ENCODE measurements at places on chromosomes 4 and X.

- no peak for DNase-seq
Measured at GRCh38 chr4:11719879-11720278, 291.2 kb upstream of the HS3ST1 start.

DNA sequence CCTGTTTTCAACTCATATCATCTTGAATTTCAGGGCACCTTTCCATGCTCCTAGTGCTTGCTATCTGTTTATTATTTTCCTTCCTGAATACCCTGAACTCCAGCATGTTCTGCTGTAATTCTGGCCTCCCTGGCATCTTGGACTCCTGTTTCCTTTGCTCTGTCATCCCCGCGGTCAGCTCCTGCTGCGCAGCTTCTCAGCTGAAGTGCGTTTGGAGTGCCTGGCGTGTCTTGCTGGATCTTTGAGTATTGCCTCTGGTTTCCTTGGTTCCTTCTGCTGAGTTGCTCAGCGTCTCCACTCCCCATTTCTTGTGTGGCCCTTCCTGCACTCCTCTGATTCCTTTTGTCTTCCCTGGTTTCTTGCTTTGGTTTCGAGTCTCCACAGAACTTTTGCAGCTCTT, 84.4 kb downstream of the HTT start:
- no peak for DNase-seq

- no peak for DNase-seq
Measured at GRCh38 chrX:120315776-120316175, 4.5 kb upstream of the TMEM255A start.

GRCh38 chr4:170274616-170275015, 184.9 kb upstream of the AADAT start:
- DNase-seq: no peak

- no peak for DNase-seq
Measured at GRCh38 chr4:52106191-52106590, 55.1 kb downstream of the SPATA18 start.

DNA sequence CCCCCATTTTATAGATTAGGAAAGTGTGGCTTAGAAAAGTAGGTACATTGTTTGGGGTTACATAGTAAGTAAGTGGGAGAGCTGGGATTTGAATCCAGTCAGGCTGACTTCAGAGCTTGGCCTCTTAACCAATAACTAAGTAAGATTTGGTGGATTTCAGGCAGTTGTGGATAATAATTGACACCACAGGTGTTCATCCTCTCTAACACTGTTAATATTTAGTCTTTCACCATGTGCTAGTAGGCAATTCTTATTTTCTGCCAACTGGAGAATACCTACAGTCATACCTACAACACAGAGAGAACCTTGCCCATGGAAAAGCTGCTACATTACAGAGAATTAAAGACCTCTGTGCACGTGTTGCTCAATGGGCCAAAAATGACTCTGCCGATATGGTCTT, 89.5 kb downstream of the DIAPH2 start:
- DNase-seq: no peak

DNA sequence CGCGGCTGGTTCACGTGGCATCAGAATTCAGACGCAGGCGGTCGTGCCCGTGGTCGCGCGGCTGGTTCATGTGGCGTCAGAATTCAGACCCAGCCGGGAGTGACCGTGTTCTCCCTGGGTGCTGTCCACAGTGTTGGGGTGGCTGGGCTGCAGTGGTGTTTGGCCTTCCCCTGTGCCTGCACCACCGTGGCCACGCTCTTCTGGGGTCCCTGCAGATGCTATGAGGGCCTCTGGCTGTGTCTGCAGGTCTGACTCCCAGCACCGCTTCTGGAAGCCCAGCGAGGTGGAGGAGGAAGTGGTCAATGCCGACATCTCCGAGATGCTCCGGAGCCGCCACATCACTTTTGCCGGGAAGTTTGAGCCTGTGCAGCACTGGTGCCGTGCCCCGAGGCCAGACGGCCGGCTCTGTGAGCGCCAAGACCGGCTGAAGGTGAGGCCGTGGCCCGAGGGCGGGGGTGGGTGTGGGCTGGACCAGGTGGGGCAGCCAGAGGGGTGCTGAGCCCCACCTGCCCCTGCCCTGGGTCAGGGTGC, 26.4 kb downstream of the NKX1-1 start:
- DNase-seq: no peak

- no peak for DNase-seq
Measured at GRCh38 chr4:6621556-6621927, 18.9 kb upstream of the MRFAP1 start.

GRCh38 chrX:74536832-74537371, 77.5 kb downstream of the RLIM start:
- DNase-seq: no peak

- no peak for DNase-seq
Measured at GRCh38 chr4:168441412-168441811, 38.9 kb downstream of the DDX60L start.

DNA sequence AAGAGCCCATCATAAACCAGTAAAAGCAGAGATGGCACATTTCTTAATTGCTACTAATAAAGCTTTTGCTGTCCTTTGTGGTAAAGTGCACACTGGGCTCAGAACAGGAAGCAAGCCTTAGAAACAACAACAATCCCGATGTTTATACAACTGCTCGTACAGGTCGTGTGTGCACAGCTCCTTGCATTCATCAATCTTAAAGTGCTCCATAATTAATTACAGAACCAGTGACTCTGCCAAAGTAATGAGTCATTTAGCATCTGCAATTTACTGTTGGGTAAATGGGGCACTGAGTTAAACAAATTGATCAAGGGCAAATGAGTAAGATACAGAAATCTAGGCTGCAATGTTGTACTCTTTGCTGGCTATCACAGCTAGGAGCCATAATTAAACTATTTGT, 61.3 kb upstream of the TXK start:
- DNase-seq: no peak

- no peak for DNase-seq
Measured at GRCh38 chrX:125289920-125290319, 29.8 kb upstream of the TEX13C start.

- DNase-seq: no peak
Measured at GRCh38 chrX:38426785-38427184, 74.4 kb downstream of the OTC start.

DNA sequence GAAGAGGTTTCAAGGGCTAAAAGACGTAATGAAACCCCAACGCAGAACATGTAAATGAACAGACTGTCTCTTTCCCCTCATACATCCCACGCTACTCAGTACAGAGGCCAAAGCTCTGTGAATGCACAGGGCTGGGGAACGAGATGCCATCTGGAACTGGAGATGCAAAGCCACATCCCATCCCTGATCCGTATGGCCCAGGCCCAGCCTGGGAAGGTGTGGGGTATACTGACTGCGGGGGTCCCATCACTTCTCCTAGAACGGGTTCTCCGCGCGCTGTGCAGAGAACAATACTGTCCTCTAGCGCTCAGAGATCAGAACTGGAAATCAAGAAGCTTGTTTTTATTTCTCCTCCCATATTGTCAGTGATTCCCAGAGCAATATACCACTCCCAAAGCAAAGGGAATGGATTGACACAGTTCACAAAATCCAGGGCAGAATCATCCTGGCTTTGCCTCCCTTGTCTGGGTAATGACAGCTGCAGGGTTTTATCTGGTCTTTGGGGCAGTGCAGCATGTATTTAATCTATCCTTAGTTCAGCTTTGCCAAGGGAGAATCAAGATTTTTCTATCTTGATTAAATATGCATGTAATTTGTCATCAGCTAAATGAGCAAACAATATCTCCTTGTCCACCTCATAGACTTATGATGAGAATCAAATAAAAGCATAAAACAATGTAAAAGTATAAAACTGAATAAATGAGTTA, 47.3 kb upstream of the TLR3 start:
- no peak for DNase-seq

GRCh38 chr4:78592088-78592783, 40.7 kb downstream of the ANXA3 start:
- DNase-seq: peak; percentile 9

DNA sequence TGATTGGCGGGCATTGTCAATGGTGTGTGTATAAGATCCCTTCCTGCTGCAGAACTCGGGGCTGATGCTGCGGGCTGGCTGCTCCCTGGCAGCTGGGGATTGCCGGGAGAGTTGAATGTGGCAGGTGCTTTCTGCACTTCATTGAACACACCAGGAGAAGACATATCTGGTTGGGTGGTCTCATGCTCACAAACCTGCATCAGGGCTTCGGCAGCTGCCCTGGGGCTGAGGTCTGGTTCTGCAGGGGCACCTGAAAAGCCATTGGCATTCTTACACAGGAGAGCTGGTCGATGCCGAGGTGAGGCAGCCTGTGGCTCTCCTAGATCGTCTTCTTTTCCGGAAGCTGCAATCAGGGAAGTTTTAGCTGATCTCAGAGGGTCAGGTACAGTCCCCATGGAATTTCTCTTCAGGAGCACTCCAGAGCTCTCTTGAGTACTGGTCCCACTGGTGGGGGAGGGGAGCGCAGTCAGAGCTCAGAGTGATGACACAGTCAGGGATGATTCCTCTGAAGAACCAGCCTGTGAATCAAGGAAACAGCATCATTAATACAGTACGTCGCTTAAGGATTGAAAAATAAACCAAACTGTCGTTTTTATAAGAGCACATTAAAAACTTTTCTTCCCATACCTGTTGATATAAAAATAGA, 57.8 kb downstream of the GPRIN3 start:
- DNase-seq: no peak

GRCh38 chr4:151475035-151475714, 66.2 kb downstream of the FHIP1A start:
- no peak for DNase-seq

- DNase-seq: no peak
Measured at GRCh38 chr4:93414041-93414550, 414.5 kb upstream of the ATOH1 start.

DNA sequence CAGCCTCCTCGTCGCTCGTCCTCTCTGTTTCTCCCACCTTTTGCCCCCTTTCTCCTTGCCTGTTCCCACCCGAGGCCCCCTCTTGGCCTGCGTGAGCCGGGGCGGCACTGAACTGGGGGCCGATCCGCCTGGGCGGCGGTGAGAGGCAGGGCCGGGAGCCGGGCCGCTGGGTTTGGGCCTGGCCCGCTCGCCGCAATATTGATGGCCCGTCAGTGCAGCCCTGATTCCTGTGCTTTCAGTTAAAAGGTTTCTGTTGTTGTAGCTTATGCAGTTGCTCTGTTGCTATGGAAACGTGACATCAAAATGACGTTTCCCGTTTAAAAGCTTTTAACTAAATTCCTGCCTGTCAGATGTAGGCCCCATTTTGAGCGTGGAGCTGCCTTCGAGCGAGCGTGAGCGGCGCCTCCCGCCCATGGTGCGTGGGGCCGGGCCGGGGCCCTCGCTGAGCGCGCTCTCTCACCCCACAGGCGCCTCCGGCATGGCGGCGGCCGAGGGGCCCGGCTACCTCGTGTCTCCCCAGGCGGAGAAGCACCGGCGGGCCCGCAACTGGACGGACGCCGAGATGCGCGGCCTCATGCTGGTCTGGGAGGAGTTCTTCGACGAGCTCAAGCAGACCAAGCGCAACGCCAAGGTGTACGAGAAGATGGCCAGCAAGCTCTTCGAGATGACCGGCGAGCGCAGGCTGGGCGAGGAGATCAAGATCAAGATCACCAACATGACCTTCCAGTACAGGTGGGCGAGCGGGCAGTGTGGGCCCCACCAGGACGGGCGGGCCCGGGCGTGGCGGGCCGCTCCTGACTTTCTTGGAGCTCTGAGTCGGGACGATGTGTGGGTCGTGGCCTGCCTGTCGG, at the start of gene MSANTD1:
MSANTD1 (plus strand) TSS at position 349 of the 851 bp plus-strand sequence; CDS start at position 413, 64 bp downstream.
- no peak for DNase-seq

DNA sequence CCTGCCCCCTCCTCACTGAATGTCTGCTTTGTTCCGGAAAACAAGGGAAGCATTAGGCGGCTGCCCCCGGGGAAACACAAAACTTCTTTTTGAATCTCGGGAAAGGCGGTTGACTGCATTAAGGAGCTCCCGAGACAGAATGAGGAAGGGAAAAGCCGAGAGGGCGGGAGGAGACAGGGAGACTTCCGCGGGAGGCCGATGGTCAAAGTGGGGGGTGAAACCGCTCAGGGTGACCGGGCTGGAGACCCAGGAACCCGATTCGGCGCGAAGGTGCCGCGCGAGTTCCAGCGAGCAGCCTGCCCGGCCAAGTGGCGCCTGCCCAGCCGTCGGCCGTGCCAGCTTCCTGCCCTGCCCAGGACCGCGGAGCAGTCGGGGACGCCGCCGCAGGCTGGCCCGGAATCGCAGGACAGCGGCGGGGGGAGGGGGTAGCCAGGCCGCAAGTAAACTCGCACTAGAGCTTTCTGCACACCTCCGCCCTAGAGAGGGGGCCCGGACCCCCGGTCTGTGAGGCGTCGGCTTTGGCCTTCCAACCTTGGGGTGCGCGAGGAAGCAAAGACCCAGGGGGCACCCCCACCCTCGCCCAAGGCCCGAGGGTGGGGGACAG, 55.1 kb upstream of the BCOR start:
- DNase-seq: no peak

DNA sequence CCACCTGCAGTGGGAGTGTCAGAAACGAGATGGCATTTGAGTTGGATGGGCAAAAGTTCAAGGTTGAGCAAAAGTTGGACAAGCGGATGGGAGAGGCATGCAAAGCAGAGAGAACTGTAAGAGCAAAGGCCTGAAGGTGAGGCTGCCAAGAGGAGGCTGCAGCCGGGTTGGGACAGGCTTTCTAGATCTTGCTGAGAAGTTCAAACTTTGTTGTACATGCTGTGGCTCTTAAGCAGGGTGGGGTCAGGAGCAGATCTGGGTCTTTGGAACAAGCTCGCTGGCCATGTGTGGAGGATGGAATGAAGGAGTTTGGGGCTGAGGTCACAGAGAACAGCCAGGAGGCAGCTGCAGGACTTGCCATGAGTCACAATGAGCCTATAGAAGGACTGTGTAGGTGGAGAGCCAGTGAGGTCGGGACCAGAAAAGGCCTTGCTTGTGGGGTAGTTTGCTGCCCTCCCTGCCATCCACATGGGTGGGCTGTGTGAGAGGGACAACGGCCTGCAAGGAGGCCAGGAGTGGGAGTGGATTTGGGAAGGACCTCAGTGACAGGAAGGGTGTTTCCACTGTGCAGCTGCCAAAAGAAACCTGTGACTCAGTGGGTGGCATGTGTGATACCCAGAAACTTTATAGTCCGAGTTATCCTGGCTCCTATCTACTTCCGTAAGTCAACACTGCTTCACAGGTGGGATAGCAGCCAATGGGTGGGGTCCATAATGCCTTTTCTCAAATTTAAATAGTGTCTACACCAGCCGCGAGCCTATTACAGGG, 210.4 kb downstream of the MID1IP1 start:
- no peak for DNase-seq

GRCh38 chrX:132227383-132228112, 8.3 kb upstream of the RAP2C start:
- no peak for DNase-seq

DNA sequence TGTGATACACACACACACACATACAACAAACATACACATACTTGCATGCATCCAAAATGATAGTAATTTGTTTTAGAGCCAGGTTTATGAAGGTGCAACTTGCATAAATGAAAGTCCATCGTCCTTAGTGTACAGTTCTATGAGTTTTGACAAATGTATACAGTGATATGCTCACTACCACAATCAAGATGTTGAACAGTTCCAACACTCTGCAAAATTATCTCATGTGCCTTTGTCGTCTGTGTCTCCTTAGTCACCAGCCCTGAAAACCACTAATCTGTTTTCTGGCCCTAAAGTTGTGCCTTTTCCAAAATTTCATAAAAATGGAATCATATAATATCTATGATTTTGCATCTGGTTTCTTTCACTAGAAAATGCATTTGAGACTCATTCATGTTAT, 67.8 kb upstream of the ANXA3 start:
- no peak for DNase-seq

Data from activated CD4-positive, alpha-beta T cell treated with anti-CD3 and anti-CD28 coated beads, Interleukin-2, Interleukin-4, amounts not matched to agents 100 ng/mL and 50 ng/mL, durations not matched to agents 16 hours and 8 hours (primary cell).